Stimulated activated CD8-positive, alpha-beta memory T cell treated with anti-CD3 and anti-CD28 coated beads, Interleukin-2, amount 100 ng/mL, for 48 hours (primary cell): ENCODE measurements at places on chromosomes 16 and 17.

DNA sequence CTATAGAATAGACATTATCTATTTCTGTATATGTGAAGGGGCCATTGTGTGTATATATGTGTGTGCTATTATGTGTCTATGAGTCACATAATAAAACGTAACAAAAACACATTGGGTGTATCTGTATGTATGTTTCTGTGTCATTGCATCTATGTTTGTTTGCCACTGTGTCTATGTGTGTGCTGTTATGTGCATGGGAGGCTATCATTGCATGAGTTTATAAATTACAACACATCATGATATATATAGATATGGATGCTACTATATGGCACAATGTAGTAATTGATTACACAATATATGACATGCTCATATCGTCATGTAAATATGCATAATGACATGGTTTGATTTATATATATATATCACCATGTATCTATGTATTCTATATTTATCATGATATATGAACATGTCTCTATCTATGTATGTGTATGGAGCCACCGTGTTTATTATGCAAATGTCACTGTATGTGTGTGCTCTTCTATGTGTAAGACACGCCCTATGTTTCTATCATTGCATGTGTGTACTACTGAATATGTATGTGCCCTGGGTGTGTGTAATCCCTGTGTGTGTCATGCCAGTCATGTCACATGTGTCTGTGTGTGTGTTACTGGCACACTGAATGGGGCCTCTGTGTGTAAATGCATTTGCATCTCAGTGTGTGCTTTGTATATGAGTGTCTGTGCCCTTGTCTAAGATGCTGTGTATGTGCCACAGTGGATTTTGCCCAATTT is 1.4 kb upstream of the TSPOAP1 start:
- DNase-seq = no peak

DNA sequence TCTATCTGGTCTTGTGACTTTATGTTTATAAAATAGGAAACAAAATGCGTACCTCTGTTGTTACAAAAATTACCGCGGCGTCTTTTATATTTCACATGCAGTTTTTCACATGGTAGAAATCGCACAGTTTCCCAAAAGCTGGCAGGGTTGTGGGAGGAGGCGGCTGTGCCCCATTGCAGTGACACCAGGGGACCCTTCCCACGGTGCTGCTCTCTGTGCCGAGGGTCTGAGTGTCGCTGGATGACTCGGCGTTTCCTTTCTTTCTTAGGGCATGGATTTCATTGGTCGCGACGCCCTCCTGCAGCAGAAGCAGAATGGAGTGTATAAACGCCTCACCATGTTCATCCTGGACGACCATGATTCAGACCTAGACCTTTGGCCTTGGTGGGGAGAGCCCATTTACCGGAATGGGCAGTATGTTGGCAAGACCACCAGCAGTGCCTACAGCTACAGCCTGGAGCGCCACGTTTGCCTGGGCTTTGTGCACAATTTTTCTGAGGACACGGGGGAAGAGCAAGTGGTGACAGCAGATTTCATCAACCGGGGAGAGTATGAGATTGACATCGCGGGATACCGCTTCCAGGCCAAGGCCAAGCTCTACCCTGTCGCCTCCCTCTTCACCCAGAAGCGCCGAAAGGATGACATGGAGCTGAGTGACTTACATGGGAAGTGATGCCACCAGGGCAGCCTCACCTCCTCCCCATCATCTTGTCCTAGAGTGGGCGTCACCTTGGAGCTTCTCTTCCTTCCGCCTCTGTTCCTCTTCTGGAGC is 17.2 kb upstream of the CLEC18C start:
- DNase-seq = no peak

- DNase-seq = peak; percentile 3
Measured at GRCh38 chr16:72172105-72173034, at the start of gene PMFBP1. Gene PMFBP1 (minus strand): TSS chr16:72172155. CDS start chr16:72171208, 947 bp downstream.

DNA sequence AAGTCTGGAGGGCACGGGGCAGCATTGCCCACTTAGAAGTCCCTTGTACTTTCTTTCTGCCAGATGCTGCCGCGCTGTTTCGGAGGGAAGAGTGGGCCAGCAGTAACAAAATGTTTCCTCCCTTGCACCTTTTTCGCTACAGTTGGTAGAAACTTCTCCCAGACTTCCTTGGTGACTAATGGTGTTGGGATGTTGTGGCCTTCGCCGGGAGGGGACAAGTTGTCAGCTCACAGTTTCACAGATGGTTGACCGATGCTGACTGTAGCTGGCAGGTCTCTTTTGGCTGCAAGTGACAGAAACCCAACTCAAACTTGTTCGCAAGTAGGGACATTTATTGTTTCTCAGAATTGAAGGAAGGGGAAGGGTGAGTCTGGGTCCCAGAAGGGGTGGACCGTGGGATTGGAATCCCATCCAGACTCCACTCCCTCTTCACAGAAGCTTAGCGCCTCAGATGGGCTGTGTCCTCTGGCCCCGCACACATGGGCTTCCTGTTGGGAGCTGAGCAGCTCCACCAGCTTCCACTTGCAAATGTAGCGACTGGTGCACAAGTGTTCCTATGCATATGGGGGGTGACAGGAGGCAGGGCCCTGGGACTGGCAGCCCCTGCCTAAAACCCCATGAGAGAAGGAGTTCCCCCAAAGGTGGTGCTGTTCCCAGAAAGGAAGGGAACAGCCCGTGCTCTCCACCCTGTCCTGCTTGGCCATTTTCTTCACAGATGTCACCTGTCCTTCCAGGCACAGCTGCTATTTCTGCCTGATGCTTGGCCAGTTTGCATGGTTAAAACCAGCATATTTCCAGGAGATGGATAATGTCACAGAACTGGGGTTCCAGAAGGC is 30.9 kb upstream of the RPRML start:
- no peak for DNase-seq

DNA sequence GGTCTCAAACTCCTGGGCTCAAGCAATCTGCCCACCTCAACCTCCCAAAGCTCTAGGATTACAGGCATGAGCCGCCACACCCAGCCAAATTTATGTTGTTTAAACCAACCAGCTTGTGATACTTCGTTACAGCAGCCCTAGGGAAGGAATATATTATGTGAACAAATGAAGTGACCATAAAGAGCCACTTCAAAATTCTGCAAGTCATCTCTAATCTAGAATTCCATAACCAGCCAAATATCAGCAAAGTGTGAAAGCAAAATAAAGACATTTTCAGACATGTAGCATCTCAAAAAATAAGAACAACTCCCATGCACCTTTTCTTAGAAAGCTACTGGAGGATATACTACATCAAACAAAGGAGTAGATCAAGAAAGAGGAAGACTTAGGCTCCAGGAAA is 36.0 kb downstream of the AIPL1 start:
- DNase-seq = no peak

- no peak for DNase-seq
Measured at GRCh38 chr16:86443508-86444147, 66.7 kb upstream of the FOXF1 start.

GRCh38 chr17:6474376-6474775 is 30.1 kb downstream of the PIMREG start:
- DNase-seq = no peak
